ENCODE measurements at places on chromosomes 2 and 18.
A peak's percentile ranks its signal among the peaks of the same experiment; 100 is the strongest.

DNA sequence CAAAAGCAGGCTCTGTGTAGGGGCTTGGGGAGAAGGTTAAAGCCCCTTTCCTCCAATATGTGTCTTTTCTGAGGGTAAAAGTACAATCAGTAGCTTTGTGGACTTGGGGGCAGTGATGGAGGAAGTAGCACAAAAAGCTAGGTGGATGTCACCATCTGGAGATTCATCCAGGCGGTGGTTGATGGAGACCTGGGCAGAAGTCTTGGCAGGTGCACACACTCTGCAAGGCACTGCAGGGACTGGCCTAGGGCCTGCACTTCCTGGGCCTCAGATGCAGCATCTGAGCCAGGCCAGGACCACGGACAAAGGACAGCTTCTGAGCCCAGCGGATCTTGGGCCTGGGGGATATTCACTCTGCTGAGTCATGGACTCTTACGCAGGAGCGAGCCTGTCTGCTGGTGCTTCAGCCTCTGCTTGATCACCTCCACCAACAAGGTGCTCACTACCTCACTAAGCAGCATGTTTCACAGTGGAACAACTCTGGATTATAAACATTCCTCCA, 391.1 kb downstream of the TNS1 start:
- no peak for DNase-seq

DNA sequence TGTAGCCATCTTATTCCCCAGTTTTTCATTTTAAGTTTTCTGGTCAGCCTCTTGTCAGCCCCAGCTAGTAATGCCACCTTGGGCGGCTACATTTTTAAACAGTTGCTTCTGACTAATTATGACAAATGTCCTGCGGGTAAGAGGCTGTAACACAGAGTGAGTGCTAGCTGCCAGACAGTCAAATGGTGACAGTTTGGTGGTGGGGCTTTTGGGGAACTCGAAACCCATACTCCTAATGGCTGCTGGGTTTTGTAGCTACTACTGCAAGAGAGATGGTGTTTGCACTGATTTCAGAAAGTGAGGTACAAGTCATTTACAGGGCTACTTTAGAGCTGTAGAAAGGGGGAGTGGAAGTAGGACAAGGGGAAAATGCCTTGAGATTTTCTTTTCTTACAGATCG, 48.2 kb downstream of the ZCCHC2 start:
- DNase-seq, result no peak

GRCh38 chr18:28164771-28165483, 12.0 kb downstream of the CDH2 start:
- DNase-seq, result no peak

GRCh38 chr18:24396082-24396633, 1.5 kb downstream of the OSBPL1A start:
- DNase-seq, result no peak

GRCh38 chr2:230783101-230783500, 70.5 kb downstream of the CAB39 start:
- DNase-seq, result no peak

GRCh38 chr2:50337944-50338343, 694.0 kb downstream of the NRXN1 start:
- DNase-seq, result no peak

DNA sequence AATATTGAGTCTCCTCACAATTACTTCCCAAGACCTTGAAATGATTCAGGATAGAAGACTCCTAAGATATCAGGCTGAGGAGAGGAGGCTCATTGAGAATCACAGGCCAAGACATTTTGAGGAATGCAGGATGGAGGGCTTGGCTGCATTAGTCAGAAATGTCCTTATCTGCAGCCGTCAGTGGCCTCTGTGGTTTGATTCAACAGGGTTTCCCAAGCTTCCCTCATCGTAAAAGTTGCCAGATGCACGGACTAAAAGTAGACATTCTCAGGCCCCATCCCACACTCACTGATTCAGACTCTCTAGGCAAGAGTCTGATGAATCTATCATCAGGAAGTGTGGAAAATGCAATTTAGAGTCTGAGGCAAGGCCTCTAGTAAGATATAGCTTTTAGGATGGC, 34.0 kb upstream of the TMEM178A start:
- peak; percentile 78 for DNase-seq

DNA sequence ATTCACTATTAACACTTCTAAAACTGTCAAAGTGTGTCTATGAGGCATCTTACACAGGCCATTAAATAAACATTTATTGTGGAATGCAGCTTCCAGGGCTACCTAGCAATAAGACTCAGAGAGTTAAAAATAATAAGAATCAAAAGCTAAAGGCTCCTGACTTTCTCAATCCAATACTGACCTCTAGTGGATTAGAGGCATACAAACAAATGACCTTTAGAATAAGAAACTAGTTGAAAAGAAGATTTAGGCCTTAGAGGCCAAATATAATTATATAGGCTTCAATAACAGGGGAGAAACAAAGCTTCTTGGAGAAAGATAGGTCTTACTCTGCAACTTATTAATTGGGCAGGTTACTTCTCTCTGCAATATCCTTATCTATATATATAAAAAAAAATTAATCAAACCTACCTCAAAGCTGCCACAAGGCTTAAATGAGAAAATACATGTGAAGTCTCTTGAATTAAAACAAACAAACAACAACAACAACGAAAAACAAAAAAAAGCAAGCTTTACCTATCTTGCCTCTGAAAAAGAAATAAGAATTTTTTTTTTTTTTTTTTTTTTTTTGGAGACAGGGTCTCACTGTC, 246.1 kb downstream of the EXOC6B start:
- DNase-seq, result peak; percentile 19

- DNase-seq, result no peak
Observed at GRCh38 chr18:46253498-46253897, 149.3 kb downstream of the HAUS1 start.

- no peak for DNase-seq
Observed at GRCh38 chr2:187502467-187502866, 51.8 kb downstream of the TFPI start.

DNA sequence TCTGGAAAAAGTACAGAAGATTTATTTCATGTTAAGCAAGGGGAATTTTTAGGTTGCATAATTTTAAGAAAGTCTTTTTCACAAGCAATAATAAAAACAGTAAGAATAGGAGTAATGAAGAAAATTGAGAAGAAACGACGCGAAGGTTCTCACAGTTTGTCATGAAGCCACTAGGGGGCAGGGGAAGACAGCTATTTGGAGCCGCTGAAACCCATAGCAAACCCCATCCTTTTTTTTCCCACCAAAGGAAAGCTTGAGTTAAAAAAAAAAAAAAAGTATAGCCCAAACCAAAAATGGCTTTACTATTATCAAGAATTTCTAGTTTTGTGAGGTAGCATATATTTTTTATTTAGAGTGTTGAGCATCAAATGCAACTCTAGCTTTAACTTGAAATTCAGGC, 300.9 kb downstream of the PHLPP1 start:
- DNase-seq, result peak; percentile 53

GRCh38 chr18:31744321-31745067, 16.2 kb downstream of the SLC25A52 start:
- no peak for DNase-seq

GRCh38 chr2:38658613-38659012, 7.3 kb upstream of the GALM start:
- DNase-seq, result no peak

- DNase-seq, result no peak
Observed at GRCh38 chr2:101766337-101766736, 68.8 kb downstream of the MAP4K4 start.

DNA sequence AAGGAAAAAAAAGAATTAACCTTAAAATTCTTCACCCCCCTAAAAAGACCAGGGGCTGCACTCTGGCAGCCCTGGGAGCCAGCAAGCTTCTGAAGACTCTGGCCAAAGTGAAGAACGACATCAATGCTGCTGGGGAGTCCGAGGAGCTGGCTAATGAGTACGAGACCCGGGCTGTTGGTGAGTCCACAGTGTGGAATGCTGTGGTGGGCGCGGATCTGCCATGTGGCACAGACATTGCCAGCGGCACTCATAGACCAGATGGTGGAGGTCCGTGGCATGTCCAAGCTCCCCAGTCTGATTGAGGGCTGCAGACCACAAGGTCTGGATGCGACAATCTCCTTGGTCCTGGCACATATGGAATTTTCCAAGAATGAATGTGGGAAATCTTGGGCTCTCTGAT, 47.4 kb downstream of the TRPM8 start:
- peak; percentile 67 for DNase-seq

- DNase-seq, result no peak
Observed at GRCh38 chr2:24272161-24272802, 88.1 kb downstream of the ITSN2 start.

DNA sequence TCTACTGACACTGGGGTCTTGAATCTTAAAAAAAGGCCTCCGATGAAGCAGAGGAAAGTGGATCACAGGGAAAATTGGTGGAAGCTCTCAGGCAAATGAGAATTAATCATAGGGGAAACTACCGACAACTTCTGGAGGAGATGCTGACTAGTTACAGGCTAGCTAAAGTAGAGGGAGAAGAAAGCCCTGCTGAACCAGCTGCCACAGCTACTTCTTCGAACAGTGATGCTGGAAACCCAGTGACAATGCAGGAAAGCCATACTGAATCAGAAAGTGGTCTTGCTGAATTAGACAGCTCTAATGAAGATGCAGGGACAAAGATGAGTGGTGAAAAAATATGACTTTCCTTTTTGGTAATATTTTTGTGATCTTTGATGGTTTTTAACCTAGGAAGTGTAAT, 44.9 kb upstream of the SLC3A1 start:
- no peak for DNase-seq

DNA sequence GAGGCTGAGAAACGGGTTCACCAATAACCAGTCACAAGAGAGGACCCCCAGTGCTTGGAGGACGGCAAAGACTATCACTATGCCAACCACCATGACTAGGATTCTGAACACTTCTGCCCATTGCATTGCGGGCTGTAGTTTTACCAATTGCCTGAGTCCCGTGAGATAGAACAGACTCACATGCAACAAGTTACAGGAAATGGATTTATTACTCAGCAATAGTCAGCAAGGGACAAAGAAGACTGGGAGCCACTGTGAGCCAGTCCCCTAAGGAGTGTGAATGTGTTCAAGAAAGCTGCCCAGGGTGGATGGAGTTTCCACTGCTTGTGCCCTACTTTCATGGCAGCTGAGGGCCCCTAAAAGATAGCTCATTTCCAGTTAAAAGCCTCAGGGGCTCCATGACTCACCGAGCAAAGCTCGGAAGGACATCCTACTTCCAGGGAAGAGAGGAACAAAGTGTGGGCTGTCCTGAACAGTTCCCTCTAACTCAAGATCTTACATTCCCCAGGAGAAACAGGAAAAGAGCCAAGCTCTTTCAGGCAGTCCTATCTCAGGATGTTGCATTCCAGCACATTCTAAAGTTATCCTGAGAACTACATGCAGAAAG, 54.4 kb downstream of the SLC4A3 start:
- DNase-seq, result no peak

DNA sequence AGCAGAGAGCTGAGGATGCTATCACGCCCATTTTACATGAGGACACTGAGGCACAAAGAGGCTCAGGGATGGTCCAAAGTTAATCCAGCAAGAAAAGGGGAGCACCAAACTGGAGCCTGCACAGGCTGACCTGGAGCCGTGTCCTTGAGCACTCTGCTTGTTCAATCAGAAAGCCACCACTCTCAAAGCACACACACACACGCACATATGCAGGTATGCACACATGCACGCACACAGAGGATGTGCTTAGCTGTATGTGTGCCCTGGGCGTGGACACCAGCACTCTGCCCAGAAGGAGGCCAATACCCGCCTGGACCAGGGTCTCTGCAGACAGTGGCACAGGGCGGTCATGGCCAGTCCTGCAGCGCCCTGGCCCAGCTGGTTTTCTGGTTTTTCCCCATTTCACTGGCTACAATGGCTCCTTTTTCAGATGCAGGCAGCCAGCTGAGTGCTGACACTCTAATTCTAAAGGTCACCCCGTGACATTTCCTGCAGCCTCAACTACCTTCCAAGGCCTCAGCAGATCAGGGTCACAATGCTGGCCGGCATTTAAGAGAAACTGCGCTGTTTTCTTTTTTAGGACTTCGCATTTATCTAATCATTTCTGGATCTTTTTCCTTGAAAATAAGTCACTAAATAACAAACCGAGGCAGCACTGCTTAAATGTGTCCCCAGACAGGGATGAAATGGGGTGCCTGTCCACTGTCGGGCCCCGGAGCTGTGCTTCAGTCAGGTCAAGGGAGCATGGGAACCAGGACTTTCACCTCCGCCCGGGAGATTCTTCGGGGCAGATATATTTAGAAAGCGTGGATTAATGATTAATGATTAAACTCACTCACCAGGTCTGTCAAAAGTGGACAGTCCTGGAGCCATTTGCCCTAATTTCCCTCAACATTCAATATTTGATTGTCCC, 104.5 kb downstream of the HDAC4 start:
- DNase-seq, result no peak

DNA sequence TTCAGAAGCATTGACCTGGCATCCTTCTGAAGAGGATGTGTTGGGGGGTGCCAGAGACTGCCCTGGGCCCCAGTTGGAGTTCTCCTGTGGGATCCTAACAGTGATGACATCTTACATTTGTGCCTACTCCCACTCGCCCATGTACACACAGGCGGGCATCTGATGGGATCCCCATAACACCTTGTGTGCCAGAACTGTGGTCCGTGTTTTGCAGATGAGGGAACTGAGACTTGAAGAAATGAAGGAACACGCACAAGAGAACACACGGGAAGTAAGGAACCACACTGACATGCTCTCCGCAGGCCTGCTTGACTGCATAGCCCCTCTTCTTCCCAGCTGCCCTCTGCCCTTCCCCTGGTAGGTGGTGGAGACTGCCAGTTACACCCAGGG, 255.3 kb downstream of the MYCN start:
- no peak for DNase-seq

DNA sequence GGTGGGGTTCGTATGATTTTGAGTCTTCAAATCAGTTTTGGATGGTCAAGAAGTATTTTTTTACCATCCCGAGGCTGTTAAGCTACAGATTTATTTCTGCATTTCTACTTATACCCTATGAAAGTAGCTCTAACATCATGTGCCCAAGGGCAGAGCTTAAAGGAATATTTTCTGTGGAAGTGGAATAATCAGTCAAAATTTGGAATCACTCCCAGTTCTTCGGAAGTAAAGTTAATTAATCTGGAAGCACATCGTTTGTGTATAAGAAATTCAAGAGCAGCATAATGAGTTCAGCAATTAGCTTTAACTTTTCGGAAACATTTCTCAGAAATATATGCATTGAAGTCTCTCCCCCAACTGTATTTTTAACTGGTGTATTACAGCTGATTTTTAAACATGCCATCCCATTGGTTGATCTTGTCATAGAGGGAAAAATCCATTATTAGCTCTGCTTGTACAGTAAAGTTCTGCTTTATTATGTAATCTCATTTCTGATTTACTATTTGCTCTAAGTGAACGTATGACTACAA, 510.1 kb downstream of the DCC start:
- no peak for DNase-seq

DNA sequence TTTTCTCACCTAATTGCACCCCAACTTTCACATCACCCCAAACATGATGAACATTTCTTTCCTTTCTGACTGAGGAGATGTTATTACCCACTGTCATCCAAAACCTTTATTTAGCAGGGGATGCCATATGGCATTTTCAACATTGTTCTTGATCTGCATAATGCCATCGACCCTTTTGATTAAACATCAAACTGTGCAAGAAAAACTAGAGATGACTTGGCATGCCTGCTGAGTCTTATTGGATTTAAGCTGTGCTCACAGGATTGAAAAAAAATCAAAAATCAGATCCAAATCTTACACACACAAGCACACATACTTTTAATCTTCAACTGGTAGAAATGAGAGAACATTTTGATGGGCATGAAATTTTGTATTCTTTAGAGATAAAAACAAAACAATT, 536.0 kb downstream of the TMX3 start:
- no peak for DNase-seq

GRCh38 chr2:201900362-201900761, 94.0 kb downstream of the CDK15 start:
- DNase-seq, result no peak

GRCh38 chr2:237625216-237625705, 2.1 kb upstream of the LRRFIP1 start:
- DNase-seq, result no peak

GRCh38 chr2:189297446-189297845, 117.9 kb upstream of the COL5A2 start:
- DNase-seq, result no peak
